ENCODE measurements at places on chromosomes 7 and 10.

- no peak for DNase-seq
These were observed 8.8 kb downstream of the DRGX start for GRCh38 chr10:49387071-49387470.

- no peak for DNase-seq
These were observed 55.7 kb upstream of the RHEB start for GRCh38 chr7:151575410-151575809.

DNA sequence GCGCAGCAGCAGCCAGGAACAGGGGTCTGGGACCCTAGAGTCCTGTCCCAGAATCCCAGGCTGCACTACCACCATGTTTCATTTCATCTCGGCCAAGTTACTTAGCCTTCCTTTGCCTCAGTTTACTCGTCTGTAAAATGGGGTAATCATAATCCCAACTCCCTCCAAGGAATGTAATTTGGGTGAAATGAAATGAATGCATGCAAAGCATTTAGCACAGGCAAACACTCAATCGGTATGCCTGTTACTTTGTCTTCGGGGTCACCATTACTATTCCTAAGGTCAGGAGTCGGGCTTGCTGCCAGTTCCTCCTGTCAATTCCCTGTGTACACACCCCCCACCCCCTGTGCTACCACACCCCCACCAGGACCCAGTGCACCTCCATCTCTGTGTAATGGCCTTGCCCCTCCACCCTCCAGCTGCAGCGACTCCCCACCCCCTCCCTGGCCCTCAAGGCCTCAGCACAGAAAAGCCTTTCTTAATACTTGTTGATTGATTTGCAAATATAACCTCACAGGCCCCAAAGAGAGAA, 1.7 kb downstream of the TNS3 start:
- no peak for DNase-seq

DNA sequence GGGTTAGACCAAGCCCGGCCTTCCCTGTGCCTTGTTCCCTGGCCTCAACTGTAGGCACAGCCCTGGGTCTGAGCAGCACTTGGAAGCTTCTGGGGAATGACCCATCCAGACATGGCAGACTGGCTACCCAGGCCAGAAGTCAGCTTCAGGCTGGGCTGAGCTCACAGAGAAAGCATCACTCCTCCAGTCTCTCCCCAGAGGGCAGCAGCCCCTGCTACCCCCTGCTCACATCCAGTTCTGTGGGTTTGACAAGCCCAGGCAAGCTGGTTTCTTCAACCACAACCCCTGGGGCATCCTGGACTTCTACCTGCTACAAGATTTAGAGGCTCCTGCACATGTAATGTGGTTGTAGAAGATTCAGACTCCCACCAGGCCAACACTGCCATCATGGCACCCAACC, 9.0 kb downstream of the C10orf71 start:
- no peak for DNase-seq
